Ovary (tissue), 10 donors: ENCODE measurements at places on chromosomes 4 and X. TPM values are rescaled to one million over a fixed set of nuclear protein-coding genes. Genes with fewer than 3 reads are reported as not detected.

The PGK1 gene
- total RNA-seq, result 105 TPM

The NIPAL1 gene
- not detected for total RNA-seq

The TREX2 gene
- 0.77 TPM for total RNA-seq

The LAP3 gene
- 26.4 TPM for total RNA-seq

The LUZP4 gene
- not detected for total RNA-seq

DNA sequence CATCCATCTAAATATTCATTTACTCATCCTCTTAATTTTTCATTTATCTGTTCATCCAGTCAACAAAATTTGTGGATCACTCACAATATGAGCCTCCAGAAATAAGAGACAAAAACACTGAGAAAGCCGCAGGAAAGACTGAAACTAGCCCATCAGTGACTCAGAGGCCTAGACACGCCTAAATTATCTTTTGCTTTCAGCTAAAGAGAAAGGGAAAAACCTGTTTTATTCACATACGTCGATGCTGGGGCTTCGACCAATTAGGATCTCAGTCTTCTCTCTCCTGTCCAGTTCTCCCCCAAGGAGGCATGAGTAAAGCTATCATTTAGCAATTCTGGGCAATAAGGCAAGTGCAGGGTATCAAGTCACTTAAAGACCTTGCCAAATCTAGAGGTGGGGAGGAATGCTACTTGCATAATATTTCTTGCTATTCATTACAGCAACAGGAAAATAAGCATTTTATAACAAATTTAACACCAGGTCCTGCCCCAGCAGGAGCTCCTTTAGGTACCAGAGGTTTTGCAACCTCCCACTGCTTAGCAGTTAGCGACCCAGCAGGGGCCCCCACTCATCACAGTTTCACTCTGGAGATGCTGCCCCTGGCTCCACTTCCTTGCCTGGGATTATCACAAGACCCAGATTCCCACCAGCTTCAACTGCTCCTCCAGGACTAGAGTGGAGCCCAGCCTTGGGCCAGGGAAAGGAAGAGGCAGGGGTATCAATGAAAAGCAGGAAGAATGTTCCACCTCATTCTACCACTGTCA lies 30.1 kb upstream of the TMEM154 start:
- DNase-seq, result no peak

- no peak for DNase-seq
These were observed 206.2 kb downstream of the TENM3 start for GRCh38 chr4:182449186-182449929.

DNA sequence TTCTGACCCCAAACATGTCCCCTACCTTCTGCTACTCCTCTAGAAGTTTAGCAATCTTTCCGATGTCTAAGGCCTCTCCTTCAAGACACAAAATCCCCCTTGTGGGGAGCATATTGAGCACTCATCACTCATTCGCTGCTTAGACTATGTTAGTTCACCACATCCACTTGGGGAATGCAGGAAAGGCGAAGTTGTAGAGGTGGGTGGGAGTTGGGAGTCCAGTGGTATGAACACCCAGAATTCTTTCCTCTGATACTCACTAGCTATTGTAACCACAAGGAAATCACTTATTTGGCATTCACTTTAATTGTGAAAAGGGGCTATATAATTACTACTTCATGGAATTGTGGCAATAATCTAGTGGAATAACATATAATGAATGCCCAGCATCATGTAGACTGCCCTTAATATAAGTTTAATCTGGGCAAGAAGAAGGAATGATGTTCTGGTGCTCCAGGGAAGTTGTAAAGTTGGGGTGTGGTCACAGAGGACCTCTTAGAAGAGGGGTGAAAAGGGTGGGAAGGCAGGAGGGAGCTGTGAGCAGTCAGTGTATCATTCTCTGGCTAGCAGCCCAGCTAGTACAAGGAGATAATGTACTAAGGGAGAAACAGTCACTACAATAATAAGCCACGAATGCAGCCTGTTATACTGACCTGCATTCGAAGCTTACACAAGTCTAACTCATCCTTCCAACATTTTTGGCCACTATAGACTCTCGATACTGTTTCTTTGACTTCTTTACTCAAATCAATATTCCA lies 468.2 kb upstream of the DIPK2B start:
- no peak for DNase-seq

- no peak for DNase-seq
These were observed 46.0 kb downstream of the GALNT7 start for GRCh38 chr4:173214661-173215060.

DNA sequence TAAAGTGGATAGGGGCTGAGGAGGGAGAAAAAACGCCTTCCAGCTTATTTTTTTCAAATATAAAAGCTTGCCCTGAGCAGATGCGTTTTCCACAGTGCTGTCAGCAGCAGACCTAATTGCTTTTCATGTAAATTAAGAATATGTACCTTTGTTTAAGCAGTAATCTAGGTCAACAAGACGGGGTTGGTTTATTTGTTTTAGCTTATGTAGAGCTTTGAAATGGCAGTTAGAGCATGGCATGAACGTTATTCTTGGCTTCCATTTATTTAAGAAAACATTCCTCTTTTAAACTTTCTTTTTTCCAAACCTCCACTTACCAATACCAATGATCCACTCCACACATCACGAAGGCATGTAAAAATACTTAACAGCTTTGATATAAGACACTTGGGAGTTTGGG lies 220.3 kb upstream of the TENM3 start:
- DNase-seq, result no peak

DNA sequence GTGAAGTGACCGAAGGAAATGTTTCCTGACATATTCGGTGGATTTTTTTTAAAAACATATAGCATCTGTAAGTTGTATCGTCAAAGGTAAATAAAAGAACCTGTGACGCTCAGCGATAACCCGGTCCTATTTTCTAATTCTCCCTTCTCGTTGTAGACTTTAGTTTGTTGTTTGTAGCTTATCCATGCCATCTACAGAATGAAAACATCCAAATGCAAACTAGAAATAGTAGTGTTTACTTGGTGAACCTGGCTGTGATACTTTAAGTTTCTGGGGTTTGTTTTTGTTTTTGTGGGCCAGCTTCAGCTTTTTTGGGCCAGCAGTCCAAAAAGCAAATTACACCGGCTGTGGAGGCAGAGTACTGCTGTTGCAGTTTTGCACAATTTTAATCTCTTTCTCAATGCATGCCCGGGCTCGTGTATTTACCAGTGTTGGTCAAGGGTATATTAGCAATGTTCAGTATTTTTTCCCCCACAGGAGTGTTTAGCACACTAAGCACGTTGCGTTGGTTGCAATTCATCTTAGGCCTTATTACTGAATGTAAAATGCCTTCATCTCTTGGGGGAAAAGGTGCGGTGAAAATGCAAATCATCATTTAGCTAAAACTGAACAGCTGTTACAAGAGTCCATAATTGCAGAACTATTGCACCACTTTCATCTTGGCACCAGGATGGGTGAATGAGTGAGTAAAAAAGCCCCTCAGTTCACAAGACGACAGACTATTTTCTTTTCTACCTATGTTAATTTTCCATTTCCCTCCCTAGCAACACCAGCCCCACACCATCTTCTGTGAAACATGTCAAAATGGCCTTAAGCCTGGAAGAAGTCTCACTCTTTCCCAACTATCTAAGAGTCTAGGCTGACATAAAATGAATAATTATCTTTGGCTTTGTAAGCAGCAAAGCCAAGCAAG lies 1.7 kb upstream of the CNOT6L start:
- DNase-seq, result no peak

- no peak for DNase-seq
These were observed 40.2 kb downstream of the ABCB7 start for GRCh38 chrX:75115707-75116413.

DNA sequence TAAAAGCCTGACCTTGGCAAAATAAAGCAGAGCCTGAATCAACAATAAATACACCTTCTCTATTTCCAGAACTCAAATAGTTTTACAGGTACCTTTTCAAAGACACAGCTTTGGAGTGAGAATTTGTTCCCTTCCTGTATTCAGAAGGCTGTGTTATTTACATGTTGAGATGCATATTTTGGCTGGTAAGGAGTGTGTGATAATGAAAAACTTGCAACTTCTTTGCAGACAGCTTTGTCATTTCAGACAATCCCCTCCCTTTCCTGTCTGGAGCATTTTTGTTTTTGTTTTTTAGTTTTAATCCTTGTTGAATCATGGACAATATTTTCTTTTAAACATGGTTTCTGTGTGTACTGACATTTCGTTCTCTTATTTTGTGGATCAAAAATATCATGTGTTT lies 493.8 kb downstream of the FAT4 start:
- no peak for DNase-seq

GRCh38 chr4:120225527-120225926 lies 158.9 kb upstream of the MAD2L1 start:
- DNase-seq, result no peak

DNA sequence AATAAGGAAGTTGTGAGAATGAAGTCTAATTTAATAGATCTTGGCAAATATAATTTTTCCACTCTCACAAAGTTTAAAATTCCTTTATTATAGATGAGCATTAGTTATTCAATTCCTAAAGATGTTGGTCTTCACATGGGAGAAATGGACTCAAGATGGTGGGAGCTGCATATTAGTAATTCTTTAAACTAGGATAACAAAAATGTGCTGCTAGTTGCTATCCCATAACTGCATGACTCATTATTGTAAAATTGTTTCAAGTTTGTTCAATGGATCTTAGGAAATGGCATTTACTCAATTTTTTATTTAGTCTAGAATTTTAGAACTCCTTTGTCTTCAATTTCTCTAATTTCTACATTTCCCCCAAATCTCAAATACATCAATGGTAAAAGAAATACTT lies 155.8 kb downstream of the ATP10D start:
- DNase-seq, result no peak
